ENCODE measurements at places on chromosomes 7 and 10. TPM values are rescaled to one million over a fixed set of nuclear protein-coding genes. Genes with fewer than 3 reads are reported as not detected.

DNA sequence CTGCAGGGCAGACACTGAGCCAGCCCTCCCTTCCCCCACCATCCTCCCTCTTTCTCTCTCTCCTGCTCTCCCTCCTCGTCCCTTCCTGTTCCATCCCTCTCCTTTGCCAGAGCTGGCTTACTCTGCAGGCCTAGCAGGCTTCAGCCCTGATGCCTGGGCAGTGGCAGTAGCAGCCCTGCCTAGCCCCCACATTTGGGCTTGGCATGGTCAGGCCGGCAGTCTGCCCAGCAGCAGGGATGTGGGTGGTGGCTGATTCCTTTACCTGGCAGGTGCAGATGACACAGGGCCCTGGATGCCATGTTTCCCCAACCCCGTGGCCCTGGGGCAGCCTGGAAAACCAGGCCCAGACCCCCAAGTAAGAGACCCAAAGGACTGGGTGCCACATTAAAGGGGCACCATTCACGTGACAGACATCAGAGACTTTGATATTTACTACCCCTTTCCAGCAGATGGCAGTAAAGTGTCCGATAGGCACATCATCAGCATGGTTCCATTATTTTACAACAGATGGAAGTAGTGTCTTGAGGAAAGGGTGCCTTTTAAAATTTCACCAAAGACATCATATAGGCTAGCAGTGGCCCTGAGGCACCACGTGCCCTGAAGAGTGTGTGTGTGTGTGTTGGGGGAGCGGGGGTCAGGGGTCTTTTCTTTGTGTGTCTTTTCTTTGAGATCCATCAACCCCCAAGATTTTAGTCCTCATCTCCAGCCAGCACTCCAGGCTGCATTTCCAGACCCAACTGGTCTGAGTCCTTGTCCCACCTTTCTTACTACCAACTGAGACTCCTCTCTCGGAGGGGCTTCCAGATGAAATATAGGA lies 5.9 kb downstream of the KCP start:
- H3K36me3 ChIP-seq: no peaks in the 10 kb centered on the region
- H3K27me3 ChIP-seq: no peaks in the 10 kb centered on the region
- DNase-seq: no peak
- no peak overlapping the region for H3K4me3 ChIP-seq
- no peaks in the 10 kb centered on the region for H3K4me1 ChIP-seq

GRCh38 chr10:70430493-70431445 lies 10.7 kb downstream of the NODAL start:
- DNase-seq: peak; percentile 86
- H3K36me3 ChIP-seq: peaks cover 39% of the 10 kb centered on the region
- peak overlapping the region; percentile 70 for H3K27ac ChIP-seq
- peaks cover 6% of the 10 kb centered on the region for H3K4me1 ChIP-seq
- no peaks in the 10 kb centered on the region for H3K27me3 ChIP-seq
- peak overlapping the region; percentile 8 for H3K4me3 ChIP-seq

GRCh38 chr10:17771017-17771416 lies 19.0 kb downstream of the TMEM236 start:
- H3K4me1 ChIP-seq: no peaks in the 10 kb centered on the region
- no peak overlapping the region for H3K4me3 ChIP-seq
- H3K36me3 ChIP-seq: no peaks in the 10 kb centered on the region

DNA sequence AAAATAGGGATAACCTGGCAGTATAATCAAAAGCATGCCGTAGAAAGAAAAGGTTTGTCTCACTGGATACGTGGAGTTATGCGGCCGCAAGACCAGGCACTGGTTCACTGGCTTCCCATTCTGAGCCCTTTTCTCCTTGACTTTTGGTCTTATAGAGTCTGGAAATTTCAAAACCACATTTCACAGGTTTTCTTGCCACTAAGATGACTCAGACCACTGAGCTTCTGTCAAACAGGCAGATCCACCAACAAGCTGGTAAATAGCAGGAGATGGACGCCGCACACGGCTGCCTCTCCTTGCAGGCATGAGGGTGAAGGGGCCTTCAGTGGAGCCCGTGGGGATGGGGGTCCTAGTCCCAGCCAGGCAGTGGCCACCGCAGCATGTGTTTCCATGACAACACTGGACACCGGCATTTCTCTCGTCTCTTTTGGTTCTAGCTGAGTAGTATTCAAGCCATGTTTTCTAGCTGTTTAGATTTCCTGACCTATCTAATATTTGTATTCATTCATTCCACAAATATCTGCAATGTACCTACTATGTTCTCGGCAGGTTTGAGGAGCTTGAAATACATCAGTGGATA lies 55.5 kb downstream of the KLF6 start:
- H3K4me1 ChIP-seq: no peaks in the 10 kb centered on the region
- no peaks in the 10 kb centered on the region for H3K27me3 ChIP-seq
- no peak overlapping the region for H3K4me3 ChIP-seq
- no peak for DNase-seq
- H3K27ac ChIP-seq: no peak overlapping the region

DNA sequence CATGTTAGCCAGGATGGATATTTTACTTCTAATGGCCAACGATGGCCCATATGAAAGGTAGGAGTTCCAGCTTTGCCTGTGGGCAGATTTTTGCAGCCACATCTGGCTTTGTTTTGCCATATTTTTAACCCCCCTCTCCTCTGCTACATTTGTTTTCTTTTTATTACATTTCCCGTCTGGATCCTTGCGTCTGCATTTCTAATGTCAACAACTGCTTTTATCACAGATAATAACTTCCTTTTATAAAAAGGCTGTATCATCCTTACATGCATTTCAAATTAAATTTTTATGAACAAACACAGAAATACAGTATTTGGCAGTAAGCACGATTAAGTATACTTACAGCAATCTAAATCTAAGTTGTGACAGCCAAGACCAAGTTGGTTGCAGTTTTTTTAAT lies 156.0 kb downstream of the BAMBI start:
- H3K4me1 ChIP-seq: no peaks in the 10 kb centered on the region
- DNase-seq: no peak
- H3K36me3 ChIP-seq: no peaks in the 10 kb centered on the region
- no peak overlapping the region for H3K4me3 ChIP-seq
- no peak overlapping the region for H3K27ac ChIP-seq

GRCh38 chr7:120436487-120437060 lies 163.6 kb downstream of the KCND2 start:
- no peak for DNase-seq
- H3K4me3 ChIP-seq: no peak overlapping the region
- no peaks in the 10 kb centered on the region for H3K36me3 ChIP-seq
- H3K27ac ChIP-seq: no peak overlapping the region

DNA sequence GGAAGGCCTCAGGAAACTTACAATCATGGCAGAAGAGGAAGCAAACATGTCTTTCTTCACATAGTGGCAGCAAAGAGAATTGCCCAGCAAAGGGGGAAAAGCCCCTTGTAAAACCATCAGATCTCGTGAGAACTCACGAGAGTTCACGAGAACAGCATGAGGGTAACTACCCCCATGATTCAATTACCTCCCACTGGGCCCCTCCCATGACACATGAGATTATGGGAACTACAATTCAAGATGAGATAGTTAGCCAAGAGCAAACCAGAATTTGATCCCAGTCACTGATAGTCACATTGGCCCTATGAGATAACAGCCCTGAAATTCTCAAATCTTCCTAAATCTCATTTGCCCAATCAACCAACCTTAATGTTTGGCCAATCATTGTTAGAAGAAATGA lies 18.2 kb upstream of the ITPRID1 start:
- DNase-seq: no peak
- H3K36me3 ChIP-seq: no peaks in the 10 kb centered on the region
- no peaks in the 10 kb centered on the region for H3K4me1 ChIP-seq
- no peak overlapping the region for H3K4me3 ChIP-seq
- H3K27me3 ChIP-seq: no peaks in the 10 kb centered on the region

GRCh38 chr7:43769281-43769680 lies 10.8 kb downstream of the BLVRA start:
- DNase-seq: no peak
- peaks cover 7% of the 10 kb centered on the region for H3K4me1 ChIP-seq
- H3K36me3 ChIP-seq: peaks cover 22% of the 10 kb centered on the region
- no peaks in the 10 kb centered on the region for H3K27me3 ChIP-seq
- no peak overlapping the region for H3K27ac ChIP-seq

DNA sequence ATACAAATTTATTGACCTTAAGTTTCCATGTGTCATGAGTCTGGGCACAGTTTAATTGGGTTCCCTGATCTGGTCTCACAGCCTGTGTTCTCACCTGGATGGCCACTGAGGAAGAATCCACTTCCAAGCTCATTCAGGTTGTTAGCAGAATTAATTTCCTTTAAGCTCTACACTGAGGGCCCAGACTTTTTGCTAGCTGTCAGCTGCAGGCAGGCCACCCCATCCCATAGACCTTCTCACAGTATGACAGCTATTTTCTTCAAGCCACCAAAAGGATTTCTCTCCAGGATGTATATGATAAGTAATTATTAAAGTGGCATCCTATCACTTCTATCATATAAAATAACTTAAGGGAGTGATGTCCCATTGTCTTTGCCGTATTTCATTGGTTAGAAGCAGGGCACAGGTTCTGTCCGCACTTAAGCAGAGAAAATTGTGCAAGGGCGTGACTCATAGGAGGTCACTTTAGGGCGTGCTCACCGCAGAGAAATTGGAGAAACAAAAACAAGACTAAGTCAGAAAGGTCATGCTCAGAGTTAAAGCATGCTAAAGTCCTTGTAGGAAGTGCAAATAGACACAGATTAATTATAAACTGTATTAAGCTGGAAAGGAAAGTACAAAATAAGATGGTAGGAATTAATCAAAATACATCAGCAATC lies 109.9 kb downstream of the AHR start:
- H3K4me1 ChIP-seq: no peaks in the 10 kb centered on the region
- no peak overlapping the region for H3K27ac ChIP-seq
- no peaks in the 10 kb centered on the region for H3K27me3 ChIP-seq
- DNase-seq: peak; percentile 70
- no peaks in the 10 kb centered on the region for H3K36me3 ChIP-seq

DNA sequence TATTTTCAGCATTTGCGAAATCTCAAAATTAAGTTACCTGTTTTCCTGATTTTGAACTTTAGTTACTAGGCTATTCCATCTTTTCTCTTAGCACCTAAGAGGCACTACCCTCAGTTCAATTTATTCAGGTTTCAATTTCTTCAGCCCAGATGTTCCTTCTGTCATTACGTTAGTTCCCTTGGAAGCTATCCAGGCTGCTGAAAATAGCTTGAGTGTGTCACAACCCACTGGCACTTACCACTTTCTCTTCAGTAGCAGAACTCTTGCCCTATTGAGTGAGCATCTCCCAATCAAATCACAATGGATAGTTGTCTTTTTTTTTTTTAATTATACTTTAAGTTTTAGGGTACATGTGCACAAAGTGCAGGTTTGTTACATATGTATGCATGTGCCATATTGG lies 332.7 kb upstream of the LRGUK start:
- H3K27me3 ChIP-seq: no peaks in the 10 kb centered on the region
- no peaks in the 10 kb centered on the region for H3K4me1 ChIP-seq
- H3K36me3 ChIP-seq: no peaks in the 10 kb centered on the region
- no peak overlapping the region for H3K27ac ChIP-seq
- H3K4me3 ChIP-seq: no peak overlapping the region

DNA sequence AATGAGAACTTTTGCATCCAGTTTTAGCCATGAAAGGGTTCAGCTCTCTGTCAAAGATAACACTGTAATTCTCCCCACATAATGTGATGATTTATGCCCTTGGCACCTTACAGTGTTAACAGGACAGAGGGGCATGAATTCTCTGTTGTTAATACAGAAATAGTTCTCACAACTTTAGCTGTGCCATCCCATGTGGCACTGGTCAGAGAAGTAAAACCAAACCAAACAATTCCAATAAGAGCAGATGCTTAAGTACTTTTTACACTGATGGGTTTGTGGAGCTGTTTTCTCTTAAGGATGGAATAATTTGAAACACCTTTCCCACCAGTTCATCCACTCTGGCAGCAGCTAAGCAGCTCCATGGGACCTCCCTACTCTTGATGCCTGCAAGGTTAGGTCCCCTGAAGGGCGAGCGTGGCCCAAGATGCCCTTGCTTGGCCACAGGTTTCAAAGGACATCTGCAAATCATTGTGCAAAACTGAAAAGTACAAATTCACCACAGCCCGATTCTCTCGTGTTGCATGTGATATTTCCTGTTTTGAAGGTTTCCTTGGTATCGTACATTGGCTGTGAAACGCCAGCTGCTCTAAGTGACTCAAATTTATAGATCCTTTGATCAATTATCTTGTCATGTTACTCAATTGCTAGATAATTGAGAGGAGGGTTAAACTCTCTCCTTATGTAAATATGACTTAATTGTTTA lies 82.5 kb upstream of the CREB5 start:
- no peaks in the 10 kb centered on the region for H3K36me3 ChIP-seq
- H3K4me3 ChIP-seq: no peak overlapping the region
- H3K4me1 ChIP-seq: no peaks in the 10 kb centered on the region
- no peaks in the 10 kb centered on the region for H3K27me3 ChIP-seq

DNA sequence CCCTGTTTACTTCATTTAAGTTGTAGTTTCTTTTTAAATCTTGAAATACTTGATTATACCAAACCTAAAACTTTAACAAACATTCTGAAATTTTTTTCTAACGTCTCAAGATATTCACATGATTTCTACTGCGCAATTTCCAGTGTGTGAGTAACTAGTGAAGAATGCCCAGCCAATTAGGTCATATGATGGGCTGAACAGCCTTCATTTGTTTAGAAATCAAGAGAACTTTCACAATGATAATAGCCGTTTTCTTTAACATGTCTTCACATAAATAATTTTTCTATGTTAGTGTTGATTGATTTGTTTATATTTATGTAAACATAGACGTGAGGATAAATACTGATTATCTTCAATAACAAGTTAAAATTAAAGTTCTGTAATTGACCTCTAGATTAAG lies 21.8 kb downstream of the STAM start:
- peak overlapping the region; percentile 50 for H3K27ac ChIP-seq
- H3K36me3 ChIP-seq: no peaks in the 10 kb centered on the region

- no peaks in the 10 kb centered on the region for H3K27me3 ChIP-seq
- no peak for DNase-seq
- H3K27ac ChIP-seq: peak overlapping the region; percentile 88
- peaks cover 27% of the 10 kb centered on the region for H3K4me1 ChIP-seq
- no peaks in the 10 kb centered on the region for H3K36me3 ChIP-seq
Observed at GRCh38 chr10:12194752-12195271, 879 bp downstream of the NUDT5 start.

EIF3B gene
- total RNA-seq: 84.9 TPM

ADAM12 gene
- total RNA-seq: not detected

SPDYE2B gene
- not detected for total RNA-seq

All from ascending aorta (tissue), 2 donors.